ENCODE measurements at places on chromosomes 11 and 22. TPM values are rescaled to one million over a fixed set of nuclear protein-coding genes. Genes with fewer than 3 reads are reported as not detected.

PLCB3 gene
- polyA plus RNA-seq = 0.33 TPM

LTO1 gene
- polyA plus RNA-seq = 14.0 TPM

CD6 gene
- 8.6 TPM for polyA plus RNA-seq

NOX4 gene
- not detected for polyA plus RNA-seq

POU2AF2 gene
- polyA plus RNA-seq = not detected

C22orf31 gene
- not detected for polyA plus RNA-seq

EMID1 gene
- polyA plus RNA-seq = not detected

SLCO2B1 gene
- polyA plus RNA-seq = not detected

TREH gene
- polyA plus RNA-seq = not detected

TRIM51 gene
- not detected for polyA plus RNA-seq

DEUP1 gene
- not detected for polyA plus RNA-seq

DDI1 gene
- 0.10 TPM for polyA plus RNA-seq

RAG1 gene
- polyA plus RNA-seq = 0.06 TPM

RFPL1 gene
- not detected for polyA plus RNA-seq

GP1BB gene
- 2.0 TPM for polyA plus RNA-seq

LAYN gene
- not detected for polyA plus RNA-seq

SYT8 gene
- polyA plus RNA-seq = not detected

ENTHD1 gene
- polyA plus RNA-seq = 0.23 TPM

HYLS1 gene
- polyA plus RNA-seq = 12.5 TPM

Data from IgD-negative memory B cell (primary cell).